ENCODE measurements at places on chromosomes 6 and 20. TPM values are rescaled to one million over a fixed set of nuclear protein-coding genes. Genes with fewer than 3 reads are reported as not detected.

The CDH4 gene
- total RNA-seq, result under 0.01 TPM

The OR2H2 gene
- total RNA-seq, result not detected

The NKAIN4 gene
- total RNA-seq, result not detected

The ITCH gene
- 62.2 TPM for total RNA-seq

The STK35 gene
- total RNA-seq, result 20.3 TPM

The RREB1 gene
- total RNA-seq, result 23.7 TPM

The SLC35D3 gene
- not detected for total RNA-seq

The CDSN gene
- total RNA-seq, result not detected

The RNF182 gene
- 5.5 TPM for total RNA-seq

The EPPIN gene
- total RNA-seq, result not detected

The BPI gene
- total RNA-seq, result not detected

All from subcutaneous preadipocyte (primary cell).